ENCODE measurements at places on chromosomes 13 and 19. TPM values are rescaled to one million over a fixed set of nuclear protein-coding genes. Genes with fewer than 3 reads are reported as not detected.

TMEM272 gene
- not detected for total RNA-seq

ZNF284 gene
- total RNA-seq, result 1.7 TPM

PSG11 gene
- not detected for total RNA-seq

GRCh38 chr13:95083066-95083465 is 218.2 kb downstream of the ABCC4 start:
- DNase-seq, result no peak

GRCh38 chr13:26983543-26984320 is 187.9 kb downstream of the USP12 start:
- DNase-seq, result peak; percentile 76

- no peak for DNase-seq
Observed at GRCh38 chr13:68128297-68128915, 898.3 kb upstream of the PCDH9 start.

DNA sequence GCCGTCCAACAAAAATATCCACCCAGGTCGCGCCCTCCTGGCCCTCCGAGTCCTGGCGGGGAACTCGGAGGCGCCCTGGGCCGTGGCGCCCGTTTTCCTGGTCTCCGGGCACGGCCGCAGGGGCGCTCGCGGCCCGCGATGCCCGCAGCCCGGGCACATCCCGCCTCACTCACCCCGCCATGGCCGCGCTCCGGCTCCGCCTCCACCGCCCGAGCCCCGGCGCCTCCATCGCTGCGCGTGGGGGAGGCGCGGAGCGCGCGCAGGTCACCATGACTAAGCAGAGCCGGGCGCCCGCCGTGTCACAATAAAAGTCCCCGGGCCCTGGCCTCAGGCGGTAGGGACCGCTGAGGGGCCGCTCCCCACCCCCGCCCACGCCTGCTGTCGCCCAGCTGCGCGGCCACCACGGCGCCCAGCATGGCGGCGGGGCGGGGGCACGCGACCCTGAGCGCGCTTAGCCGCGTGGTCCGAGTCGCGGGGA is 593 bp downstream of the KEAP1 start:
- DNase-seq, result peak; percentile 94

GRCh38 chr19:50321831-50322230 is 7.3 kb downstream of the KCNC3 start:
- no peak for DNase-seq

DNA sequence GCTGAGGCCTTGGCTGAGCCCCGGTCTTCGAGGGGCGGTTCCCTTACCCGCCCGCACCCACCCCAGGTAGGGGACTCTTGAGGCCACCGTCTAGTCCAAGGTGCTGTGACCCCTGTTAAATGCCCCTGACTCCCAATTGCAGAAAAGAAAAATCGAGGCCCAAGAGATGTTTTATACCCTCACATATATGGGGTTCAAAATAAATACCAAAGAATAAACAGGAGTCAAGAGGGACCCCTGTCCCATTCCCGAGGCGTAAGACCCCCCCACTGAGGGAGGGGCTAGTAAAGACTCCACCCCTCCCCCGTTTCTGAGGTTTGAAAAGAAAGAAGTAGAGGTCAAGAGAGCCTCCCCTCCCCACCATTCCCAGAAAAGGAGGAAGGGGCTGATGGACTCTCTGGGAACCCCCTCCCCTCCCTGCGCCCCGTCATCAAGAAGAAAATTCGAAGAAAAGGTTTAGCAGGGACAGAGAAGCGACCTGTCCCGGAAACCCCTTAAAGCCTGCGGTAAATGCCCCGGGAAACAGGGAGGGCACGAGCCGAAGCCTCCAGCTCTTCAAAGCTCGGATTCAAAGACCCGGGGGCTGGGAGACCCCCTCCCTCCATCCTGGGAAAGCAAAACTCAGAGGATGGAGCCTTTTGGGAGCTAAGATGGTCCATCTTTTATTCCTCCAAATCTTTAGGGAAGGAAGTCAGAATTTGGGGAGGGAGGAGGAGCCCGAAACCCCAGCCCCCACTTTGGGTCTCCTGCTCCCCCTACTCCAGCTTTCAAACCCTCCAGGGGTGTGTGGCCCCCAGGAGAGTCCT is 755 bp upstream of the RAB3A start:
- no peak for DNase-seq

- DNase-seq, result no peak
Observed at GRCh38 chr13:36665630-36666029, 8.2 kb upstream of the SERTM1 start.

DNA sequence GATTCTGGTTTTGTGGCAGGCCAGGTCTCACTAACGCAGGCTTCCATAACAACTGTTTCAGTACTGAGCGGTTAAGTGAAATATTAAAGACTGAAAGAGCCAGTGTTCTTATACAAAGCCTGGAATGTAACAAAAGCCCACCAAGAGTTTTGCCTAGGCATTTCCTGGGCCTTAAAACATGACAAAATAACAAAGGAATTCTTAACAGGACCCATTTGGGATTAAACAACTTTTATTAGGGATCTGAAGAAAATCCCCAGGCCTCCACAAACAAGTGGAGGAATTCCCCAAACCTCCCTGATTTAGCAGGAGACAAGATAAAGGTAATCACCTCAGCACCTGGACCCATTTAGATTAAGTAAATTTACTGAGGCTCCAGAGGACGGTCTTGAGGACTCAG is 799.7 kb upstream of the SPRY2 start:
- DNase-seq, result no peak

DNA sequence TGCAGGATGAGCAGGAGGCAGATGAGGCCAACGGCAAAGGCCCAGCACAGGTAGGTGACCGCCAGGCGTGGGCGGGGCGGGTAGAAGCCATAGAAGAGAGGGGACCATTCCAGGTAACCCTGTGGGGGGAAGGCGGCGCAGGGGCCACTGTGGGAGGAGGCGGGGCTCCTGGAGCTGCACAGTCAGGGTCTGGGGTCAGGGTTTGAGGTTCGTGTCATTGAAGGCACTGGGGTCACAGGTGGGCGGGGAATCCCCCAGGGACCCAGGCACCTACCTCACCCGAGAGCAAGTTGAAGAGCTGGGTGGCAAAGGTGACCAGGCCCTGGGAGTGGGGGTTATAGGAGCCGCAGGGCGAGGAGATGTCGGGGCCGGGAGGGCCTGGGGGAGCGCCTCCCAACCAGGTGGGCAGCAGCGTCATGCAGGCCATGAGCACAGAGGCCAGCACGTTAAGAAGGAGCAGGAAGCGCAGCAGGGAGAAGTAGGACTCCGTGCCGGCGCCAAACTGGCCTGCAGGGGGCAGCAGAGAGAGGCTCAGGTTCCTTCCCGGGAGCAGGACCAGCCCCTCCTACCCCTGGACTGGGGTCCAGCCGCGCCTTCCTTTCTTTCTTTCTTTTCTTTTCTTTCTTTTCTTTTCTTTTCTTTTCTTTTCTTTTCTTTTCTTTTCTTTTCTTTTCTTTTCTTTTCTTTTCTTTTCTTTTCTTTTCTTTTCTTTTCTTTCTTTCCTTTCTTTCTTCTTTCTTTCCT is 4.6 kb downstream of the TMC4 start:
- DNase-seq, result peak; percentile 92

DNA sequence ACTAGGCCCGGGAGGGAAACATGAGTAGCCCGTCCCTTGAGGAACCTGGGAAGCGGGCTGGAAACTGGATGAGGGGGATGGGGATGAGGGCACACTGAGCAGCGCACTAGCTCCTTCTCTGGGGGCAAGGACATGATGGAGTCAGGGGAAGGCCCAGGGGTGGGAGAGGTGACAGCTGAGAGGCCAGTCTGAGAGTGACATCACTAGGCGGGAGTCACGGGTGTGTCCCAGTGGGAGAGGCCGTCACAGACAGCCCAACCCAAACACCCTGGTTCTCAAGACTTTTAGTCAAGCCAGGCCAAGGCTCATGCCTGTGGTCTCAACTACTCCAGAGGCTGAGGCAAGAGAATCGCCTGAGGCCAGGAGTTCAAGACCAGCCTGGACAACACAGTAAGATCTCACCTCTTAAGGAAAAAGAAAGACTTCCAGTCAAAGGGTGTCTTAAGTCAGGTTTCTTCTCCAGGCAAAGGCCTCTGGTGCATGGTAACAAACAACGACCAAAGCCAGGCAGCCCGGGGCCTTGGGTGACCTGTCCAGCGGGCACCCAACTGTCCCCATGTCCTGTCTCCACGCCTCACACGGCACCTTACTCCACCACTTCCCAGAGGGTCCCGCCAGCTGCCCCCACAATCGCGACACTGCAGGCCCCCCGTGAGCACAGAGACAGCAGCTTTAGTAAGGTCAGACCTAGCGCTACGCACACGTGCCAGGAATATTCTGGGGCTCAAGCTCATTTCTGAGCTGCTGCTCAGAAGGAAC is 25.5 kb upstream of the TIMM44 start:
- DNase-seq, result no peak

GRCh38 chr19:19106056-19106551 is 32.2 kb downstream of the TMEM161A start:
- DNase-seq, result no peak

- no peak for DNase-seq
Observed at GRCh38 chr13:91537376-91537775, 139.0 kb downstream of the GPC5 start.

DNA sequence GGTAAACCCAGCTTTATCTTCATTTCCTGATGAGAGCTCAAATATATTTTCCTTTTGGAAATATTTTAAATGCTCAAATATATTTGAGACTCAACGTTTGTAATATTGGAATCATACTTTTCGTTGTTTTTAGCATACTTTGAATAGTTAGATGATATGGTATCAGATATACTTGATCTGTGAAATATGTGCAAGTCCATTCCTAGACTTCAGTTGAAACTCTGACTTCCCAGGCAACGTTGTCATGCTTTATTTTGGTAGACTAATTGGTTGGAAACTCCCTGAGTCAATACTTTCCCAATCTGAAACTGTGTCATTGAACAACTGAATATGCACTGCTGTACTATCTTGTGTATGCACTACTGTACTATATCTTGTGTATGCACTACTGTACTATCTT is 378.5 kb downstream of the MYO16 start:
- no peak for DNase-seq

GRCh38 chr19:2589441-2589840 is 113.1 kb downstream of the GNG7 start:
- no peak for DNase-seq

DNA sequence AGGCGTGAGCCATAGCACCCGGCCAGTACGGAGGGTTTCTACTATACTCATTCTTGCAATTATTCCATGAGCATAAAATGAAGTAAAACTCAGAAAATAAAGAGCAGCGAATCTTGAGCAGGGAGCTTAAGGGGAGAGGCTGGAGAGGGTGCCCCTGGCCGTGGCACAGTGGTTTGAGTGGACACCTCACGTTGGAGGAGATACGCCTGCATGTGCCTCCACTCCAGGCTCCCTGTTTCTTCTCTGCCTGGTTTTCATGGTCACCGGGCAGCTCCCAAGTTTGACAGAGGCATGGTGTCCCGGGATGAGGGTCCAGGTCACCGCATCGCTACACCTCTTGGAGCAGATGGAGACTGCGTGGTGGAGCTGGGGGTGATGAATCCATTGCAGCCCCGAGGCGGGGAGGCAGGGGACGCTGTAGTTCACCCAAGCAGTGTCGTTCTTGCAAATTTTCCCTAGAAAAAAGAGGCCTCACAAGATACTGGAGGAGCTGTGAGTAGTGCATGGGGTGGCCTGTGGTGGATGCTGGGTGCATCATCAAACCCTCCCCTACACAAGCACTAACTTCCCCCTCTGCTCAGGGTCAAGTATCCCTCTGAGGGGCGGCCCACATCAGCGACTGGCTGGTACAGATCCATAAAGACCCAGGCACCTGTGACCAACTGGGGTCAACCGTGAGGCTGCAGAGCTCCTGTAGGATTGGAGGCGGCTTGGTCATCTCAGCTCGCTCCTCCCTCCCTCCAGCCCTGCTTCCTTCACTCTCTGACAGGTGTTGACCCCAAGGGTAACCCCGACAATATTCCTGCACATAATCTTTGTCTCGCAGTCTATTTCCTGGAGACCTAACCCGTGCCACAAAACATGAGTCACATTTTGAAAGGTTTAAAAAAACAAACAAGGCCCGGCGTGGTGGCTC is 3.6 kb upstream of the MIER2 start:
- DNase-seq, result peak; percentile 33

DNA sequence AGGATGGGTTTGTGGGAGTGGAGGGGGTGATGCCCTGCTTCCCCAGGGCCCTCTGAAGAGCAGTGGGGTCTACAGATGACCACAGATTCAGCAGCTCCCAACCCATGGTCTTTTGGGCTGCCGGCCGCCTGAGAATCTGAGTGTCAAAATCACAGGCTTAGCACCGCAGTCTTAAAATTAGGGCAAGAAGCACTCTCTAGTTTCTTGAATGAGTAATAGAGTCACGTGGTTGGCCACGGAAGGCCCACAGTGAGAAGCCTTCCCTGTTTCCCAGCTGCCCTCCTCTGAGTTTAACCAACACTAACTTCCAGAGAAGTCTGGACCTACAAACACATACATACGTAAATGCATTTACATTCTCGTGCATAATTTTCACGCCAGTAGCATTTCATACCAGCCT is 5.2 kb downstream of the PRMT1 start:
- DNase-seq, result no peak

DNA sequence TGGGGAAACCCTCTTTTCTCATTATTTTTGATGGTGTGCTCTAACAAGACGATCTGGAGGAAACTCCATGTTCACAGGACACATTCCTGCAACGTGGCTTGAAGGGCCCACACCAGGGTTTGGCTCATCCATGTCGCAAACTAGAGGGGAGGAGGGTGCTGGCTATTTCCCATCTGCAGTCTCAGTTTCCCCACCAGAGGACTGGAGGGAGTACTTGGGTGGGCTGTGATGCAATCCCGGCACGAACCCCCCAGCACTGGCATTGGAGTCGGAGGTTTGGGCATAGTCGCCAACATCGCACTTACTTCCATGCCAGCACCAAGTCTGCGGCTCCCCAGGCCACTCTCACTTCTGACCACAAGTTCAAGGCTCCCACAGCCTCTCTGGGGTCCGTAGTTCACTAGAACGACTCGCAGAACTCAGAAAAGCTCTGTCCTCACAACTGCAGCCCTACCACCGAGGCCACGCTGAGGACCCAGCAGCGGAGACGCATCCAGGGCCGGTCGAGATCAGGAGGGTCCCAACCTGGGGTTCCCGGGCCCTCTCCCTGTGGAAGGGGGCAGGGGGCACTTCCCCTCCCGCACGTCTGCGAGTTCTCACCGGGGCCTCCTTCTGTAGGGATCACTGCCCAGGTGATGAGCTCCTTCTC is 165.6 kb upstream of the SOX1 start:
- no peak for DNase-seq

- DNase-seq, result no peak
Observed at GRCh38 chr13:105627270-105627669, 908.2 kb downstream of the EFNB2 start.

GRCh38 chr13:27665761-27666160 is 44.1 kb downstream of the POLR1D start:
- DNase-seq, result no peak

- DNase-seq, result peak; percentile 98
Observed at GRCh38 chr19:16330368-16330801, 5.8 kb downstream of the KLF2 start.

Measured in Daoy (cell line).